ENCODE measurements at places on chromosomes 16 and 17.
A peak's percentile ranks its signal among the peaks of the same experiment; 100 is the strongest.

- DNase-seq = no peak
Observed at GRCh38 chr17:54007855-54008254, 185.1 kb downstream of the KIF2B start.

DNA sequence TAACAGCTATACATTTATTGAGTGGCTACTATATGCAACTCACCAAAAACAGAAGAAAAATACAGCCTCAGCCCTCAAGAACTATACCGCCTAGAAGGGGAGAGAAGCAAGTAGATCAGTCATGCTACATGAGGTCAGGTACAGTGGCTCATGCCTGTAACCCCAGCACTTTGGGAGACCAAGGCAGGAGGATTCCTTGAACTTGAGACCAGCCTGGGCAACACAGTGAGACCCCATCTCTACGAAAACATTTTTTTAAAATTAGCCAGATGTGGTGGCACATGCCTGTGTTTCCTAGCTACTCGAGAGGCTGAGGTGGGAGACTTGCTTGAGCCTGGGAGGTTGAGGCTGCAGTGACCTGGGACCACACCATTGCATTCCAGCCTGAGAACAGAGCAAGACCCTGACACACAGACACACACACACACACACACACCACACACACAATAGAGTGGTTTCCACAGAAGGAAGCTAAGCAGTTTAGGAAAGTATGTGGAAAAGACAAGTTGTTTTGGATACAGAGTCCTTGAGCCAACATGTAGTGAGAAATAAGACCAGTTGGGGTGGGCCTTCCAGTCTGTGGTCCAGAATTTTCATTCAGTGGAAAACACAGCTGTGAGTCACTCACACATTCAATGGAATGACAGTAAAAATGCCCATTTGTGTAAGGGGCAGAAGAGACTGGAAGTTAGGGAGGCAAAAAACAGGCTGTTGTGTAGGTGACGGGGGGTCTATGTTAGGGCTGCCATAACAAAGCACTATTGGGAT, 10.7 kb upstream of the SNTB2 start:
- DNase-seq = no peak

DNA sequence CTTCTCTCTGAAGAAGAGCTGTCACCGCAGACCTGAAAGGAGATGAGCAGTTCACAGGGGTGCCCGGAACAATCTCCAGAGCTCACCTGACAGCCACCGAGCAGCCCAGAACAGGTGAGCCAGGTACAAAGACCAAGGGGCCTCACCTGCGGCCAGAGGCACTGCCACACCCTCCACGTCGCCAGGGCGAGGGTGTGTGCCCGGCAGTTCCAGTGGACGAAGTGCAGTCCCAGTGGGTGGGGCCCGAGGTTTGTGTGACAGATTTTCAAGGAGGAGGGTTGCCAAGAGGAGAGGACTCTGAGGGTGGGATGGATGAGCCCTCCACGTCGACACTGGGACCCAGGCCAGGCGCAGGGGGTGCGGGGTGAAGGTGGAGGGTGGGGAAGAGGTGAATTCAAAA, 61.7 kb downstream of the SMPD3 start:
- no peak for DNase-seq

DNA sequence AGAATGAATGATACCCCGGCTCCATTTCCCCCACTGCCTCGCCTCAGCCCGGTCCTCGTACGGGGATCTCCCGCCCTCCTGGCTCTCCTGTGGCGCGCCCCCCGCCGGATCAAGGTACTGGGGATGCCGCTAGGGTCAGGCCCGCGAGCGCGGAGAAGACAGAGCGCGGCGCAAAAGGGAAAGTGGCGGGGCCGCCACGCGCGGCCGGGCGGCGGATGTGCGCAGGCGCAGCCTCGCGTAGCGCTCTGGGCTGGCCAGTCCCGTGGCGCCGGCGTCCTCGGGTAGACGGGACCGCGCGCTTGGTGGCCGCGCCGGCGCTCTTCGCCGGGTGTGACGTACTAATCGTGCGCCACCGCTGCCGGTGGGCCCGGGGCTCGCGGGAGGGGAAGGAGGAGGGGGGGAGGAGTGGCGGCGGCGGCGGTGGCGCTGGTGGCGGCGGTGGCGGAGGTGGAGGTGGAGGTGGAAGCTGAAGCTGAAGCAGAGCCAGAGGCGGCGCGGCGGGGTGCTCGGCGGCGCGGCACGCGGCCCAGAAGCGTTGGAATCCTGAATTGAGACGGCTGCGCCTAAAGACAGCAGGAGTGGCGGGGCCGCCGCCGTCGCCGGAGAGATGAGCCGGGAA, at the start of gene SENP3:
TSS of gene SENP3 (plus strand) at position 331 of the 619 bp plus-strand sequence. CDS start 1,158 bp downstream, outside the sequence.
- peak; percentile 92 for DNase-seq

DNA sequence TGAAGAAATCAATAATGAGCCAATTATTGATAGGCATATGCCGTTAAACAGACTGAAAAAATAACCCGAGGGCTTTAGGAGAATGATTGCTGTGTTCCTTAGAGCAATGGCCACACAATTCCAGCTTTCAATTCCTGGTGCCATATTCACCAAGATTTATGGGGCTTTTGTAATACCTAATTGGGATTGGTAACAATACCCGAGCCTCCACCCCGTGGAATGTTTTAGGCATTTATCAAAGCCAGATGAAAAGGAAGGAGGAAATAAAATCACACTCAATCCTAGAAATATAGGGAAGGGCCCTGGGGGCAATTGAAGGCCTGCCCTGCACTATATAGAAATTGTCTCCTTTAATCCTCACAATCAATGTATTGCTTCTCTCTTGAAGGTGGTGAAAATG, 42.1 kb upstream of the MLYCD start:
- no peak for DNase-seq

GRCh38 chr17:72411124-72411563, 290.3 kb downstream of the SOX9 start:
- no peak for DNase-seq

DNA sequence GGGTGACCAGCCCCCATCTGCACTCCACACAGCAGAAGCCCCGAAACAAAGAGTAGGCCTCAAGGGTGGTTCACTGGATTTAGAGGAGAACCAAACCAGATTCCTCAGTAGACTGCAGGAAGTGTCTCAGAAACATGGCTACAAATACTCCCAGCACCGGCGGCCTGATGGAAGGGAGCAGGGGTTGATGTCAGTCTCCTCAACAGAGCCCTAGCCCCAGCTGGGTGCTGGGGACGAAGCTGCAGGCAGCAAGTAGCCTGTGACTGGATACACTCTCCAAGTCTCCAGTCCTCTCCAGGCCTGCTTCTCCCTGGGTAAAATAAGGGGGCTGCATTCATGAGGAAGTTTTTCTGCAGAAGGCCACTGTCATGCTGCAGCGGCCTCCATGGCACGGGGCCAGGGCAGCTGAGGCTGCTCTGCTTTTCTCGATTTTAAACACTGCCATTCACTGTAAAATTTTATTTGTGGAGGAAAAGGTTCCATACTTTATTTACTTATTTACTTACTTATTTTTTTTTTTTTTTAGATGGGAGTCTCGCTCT, 36.7 kb upstream of the SREBF1 start:
- DNase-seq = no peak

DNA sequence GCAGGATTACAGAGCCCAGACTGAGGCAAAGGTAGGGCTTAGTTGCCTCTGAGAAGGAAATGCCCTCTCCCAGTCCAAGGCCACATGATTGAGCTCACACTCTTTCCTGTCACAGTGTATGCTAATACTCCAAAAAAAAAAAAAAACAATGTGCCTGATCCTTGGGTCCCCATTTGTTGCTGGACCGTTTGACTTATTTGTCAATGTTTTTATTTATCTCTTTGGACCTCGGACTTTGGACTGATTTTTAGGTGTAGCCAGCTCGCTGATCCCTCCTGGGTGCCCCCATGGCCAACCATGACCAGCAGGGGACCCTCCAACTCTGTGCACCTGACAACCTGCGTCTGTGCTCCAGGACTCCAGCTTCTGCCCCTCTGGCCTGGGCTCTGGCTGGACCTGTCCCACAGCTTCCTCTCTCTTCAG, 622 bp upstream of the CCL16 start:
- no peak for DNase-seq
